Fibroblast of villous mesenchyme (primary cell): ENCODE measurements at places on chromosomes 5 and 9.

- DNase-seq, result no peak
Observed at GRCh38 chr5:102700120-102700831, 54.8 kb upstream of the PAM start.

DNA sequence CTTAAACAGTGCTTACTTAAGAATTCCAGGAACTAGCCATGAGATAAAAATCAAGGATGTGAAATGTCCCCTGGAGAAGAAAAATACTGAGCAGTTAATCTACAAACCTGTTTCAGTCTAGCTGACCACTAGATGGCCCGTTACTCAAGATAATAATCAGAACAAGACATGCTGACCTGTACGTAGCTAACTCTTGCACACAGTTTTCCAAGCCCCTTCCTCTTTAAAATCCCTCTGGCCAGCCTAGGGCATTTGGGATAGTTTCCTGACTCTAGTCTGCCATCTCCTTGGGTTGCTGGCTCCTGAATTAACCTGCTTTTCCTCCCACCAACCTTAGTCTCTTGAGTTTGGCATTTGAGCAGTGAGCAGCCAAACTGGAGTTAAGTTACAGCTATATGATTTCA lies 59.2 kb upstream of the TRAF1 start:
- peak; percentile 80 for DNase-seq

DNA sequence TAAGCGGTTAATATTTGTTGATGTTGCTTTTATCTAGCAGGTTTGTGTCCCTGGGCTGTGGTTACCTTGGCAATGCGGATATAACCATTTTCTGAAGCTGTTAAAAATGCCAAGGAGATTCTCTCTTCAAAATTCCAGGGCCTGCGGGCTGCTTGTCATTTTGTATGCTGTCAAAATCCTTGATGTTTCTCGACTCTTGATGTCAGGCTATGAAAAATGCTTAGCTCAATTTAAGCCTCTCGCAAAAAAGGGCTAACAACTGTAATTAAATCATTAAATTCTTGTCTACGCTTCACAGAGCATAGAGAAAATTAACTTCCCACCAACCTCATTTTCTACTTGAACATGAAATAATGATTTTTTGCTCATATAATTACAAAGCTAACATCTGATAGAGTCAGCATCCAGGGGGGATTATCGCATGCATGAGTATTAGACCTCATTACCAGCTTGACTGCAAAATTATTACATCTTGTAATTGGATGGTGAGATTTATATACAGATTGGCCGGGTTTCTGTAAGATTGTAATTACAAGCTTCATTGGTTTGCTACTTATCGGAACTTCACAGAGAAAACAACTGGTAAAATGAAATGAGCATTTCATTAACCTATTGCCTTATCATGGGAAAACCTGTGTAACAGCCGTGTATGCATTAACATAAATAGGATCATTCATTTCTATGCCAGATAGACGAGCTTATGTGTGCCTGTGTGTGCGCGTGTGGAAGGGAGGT lies 83.1 kb upstream of the IRX1 start:
- DNase-seq, result no peak

- DNase-seq, result no peak
Observed at GRCh38 chr5:16579142-16579847, 37.5 kb downstream of the RETREG1 start.

- peak; percentile 27 for DNase-seq
Observed at GRCh38 chr5:1105350-1106265, 6.3 kb downstream of the SLC12A7 start.

GRCh38 chr5:399296-400281 lies 43.4 kb upstream of the EXOC3 start:
- peak; percentile 89 for DNase-seq

- DNase-seq, result no peak
Observed at GRCh38 chr5:107274571-107274970, 396.2 kb downstream of the EFNA5 start.

GRCh38 chr9:110089681-110090370 lies 118.1 kb downstream of the C9orf152 start:
- DNase-seq, result no peak
